ENCODE measurements at places on chromosomes 16 and 17. TPM values are rescaled to one million over a fixed set of nuclear protein-coding genes. Genes with fewer than 3 reads are reported as not detected.

GRCh38 chr16:30875871-30876801 is 17.7 kb downstream of the BCL7C start:
- DNase-seq = no peak
- H3K27me3 ChIP-seq = no peaks in the 10 kb centered on the region
- H3K27ac ChIP-seq = peak overlapping the region; percentile 99
- peaks cover 26% of the 10 kb centered on the region for H3K4me1 ChIP-seq

GRCh38 chr16:85752511-85753420 is 1.9 kb upstream of the C16orf74 start:
- no peaks in the 10 kb centered on the region for H3K27me3 ChIP-seq
- H3K27ac ChIP-seq = no peak overlapping the region
- H3K36me3 ChIP-seq = no peaks in the 10 kb centered on the region
- DNase-seq = no peak
- H3K4me1 ChIP-seq = peaks cover 33% of the 10 kb centered on the region
- no peak overlapping the region for H3K4me3 ChIP-seq

DNA sequence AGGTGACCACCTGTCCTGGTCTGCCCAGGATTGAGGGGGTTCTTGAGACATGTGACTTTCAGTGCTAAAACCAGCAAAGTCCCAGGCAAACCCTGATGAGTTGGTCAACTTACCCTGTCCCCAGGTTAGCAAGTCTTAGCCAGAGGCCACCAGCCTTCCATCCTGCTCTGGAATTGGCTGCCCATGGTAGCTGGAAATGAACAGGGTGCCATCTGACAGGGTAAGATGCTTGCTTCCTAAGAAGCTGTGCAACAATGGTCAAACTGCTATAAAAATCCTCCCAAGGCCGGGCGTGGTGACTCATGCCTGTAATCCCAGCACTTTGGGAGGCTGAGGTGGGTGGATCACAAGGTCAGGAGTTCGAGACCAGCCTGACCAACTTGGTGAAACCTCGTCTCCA is 22.8 kb upstream of the MTMR4 start:
- peaks cover 5% of the 10 kb centered on the region for H3K4me1 ChIP-seq
- H3K4me3 ChIP-seq = no peak overlapping the region

GRCh38 chr16:53503991-53504663 is 1.1 kb upstream of the AKTIP start:
- DNase-seq = no peak
- H3K4me3 ChIP-seq = peak overlapping the region; percentile 88
- peaks cover 28% of the 10 kb centered on the region for H3K4me1 ChIP-seq
- peaks cover 5% of the 10 kb centered on the region for H3K36me3 ChIP-seq
- no peaks in the 10 kb centered on the region for H3K27me3 ChIP-seq

GRCh38 chr17:36731811-36732210 is 130.4 kb downstream of the MRM1 start:
- no peaks in the 10 kb centered on the region for H3K4me1 ChIP-seq
- peaks cover 57% of the 10 kb centered on the region for H3K27me3 ChIP-seq
- DNase-seq = no peak
- H3K27ac ChIP-seq = no peak overlapping the region
- no peaks in the 10 kb centered on the region for H3K36me3 ChIP-seq
- no peak overlapping the region for H3K4me3 ChIP-seq

GRCh38 chr16:58507195-58507962 is 7.4 kb downstream of the NDRG4 start:
- no peak overlapping the region for H3K27ac ChIP-seq
- no peaks in the 10 kb centered on the region for H3K36me3 ChIP-seq

GRCh38 chr16:56109205-56109604 is 82.1 kb upstream of the GNAO1 start:
- no peaks in the 10 kb centered on the region for H3K4me1 ChIP-seq
- no peaks in the 10 kb centered on the region for H3K36me3 ChIP-seq
- no peak overlapping the region for H3K27ac ChIP-seq
- H3K27me3 ChIP-seq = peaks cover 3% of the 10 kb centered on the region

DNA sequence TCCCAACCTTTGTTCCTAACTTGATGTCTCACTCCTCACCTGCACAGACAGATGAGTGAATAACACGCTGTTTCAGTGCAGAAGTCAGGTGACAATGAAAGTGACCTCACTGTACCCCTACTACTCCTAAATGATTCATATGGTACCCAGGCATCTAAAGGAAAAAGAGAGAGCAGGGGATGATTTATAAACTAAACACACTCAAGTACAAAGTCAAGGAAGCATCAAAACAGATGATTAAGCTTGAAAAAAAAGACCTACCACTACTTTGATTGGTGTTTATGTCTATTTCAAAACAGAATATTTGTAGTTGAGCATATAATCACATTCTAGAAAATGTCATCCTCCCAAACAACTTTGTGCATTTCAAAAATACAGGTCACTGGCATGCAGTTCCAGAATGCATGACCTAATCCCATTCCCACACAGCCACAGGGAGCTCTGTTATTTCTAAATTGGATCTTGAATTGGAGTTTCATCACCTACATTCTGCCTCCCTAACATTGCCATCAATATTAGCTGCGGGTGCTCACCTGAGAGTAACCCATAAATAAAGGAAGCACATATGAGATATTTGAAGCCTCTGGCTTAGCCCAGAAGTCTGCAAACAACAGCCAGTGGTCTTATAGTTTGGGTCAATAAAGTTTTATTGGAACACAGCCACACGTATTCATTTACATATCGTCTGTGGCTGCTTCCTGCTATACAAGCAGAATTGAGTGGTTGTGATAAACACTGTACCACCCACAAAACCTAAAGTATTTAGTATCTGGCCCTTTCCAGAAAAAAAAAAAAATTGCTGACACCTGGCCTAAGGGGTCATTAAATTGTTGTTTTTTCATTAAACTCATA is 14.0 kb downstream of the HS3ST3A1 start:
- DNase-seq = no peak
- H3K4me3 ChIP-seq = no peak overlapping the region
- H3K36me3 ChIP-seq = no peaks in the 10 kb centered on the region
- no peak overlapping the region for H3K27ac ChIP-seq
- no peaks in the 10 kb centered on the region for H3K27me3 ChIP-seq

DNA sequence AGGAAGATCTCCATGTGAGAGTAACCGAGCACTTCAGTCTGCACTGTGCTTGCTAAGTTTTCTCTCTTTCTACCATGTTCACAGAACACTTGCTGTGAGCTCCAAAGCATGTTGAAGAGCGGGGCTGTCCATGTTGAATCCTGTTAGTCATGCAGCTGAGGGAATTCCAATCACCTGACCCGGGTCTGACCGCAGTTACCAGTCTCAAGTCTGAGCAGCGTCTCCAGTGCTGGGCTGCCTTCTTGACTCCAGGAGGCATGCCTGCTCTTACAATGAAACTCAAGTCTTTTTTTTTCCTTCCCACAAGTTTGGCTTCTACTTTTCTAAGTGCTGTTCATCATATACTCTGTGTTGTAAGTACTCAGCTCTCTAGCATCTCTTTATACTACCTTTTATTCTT is 44.3 kb downstream of the HOXB1 start:
- DNase-seq = no peak
- H3K4me3 ChIP-seq = no peak overlapping the region
- peaks cover 32% of the 10 kb centered on the region for H3K27me3 ChIP-seq
- no peak overlapping the region for H3K27ac ChIP-seq
- no peaks in the 10 kb centered on the region for H3K36me3 ChIP-seq

DNA sequence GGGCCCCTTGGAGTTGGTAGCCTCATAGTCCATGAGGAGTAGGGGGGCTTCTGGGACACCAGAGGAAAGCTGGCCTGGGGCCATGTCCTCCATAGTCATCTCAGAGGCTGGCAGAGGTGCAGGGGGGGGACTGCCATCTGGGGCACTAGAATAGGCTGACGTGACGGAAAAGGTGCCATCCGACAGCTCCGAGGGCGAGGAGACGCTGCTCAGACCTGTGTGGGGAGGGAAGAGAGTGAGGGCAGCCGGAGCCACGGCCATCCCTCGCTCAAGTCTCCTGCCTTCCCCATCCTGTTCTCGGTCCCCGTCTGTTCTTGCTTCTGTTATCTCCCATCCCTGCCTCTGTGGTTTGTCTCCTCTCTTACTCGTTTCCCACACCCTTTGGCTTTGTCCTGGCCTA is 4.7 kb upstream of the SPAG7 start:
- no peaks in the 10 kb centered on the region for H3K27me3 ChIP-seq
- peaks cover 21% of the 10 kb centered on the region for H3K36me3 ChIP-seq
- DNase-seq = no peak
- no peak overlapping the region for H3K27ac ChIP-seq

- H3K27ac ChIP-seq = no peak overlapping the region
- H3K27me3 ChIP-seq = no peaks in the 10 kb centered on the region
- no peak for DNase-seq
- no peak overlapping the region for H3K4me3 ChIP-seq
- H3K36me3 ChIP-seq = peaks cover 8% of the 10 kb centered on the region
- no peaks in the 10 kb centered on the region for H3K4me1 ChIP-seq
Observed at GRCh38 chr17:14052886-14053615, 16.3 kb upstream of the COX10 start.

GRCh38 chr17:56886288-56886731 is 27.5 kb downstream of the TRIM25 start:
- no peak for DNase-seq
- no peak overlapping the region for H3K27ac ChIP-seq

DNA sequence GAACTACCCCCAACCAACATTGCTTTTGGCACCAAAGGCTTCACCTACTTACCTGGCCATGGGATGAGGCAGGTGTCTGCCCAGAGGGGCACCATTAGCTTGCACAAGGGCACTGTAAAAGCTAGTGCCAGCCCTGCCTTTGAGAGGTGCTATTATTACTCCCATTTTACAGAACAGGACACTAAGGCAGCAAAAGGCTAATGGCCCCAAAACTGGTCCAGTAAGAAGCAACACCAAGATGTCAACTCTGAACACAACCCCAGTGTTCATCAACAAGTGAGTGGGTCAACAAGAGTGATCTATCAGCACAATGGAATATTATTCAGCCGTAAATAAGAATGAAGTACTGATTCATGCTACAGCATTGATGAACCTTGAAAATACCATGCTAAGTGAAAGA is 7.7 kb upstream of the USP7 start:
- H3K36me3 ChIP-seq = no peaks in the 10 kb centered on the region
- H3K27me3 ChIP-seq = no peaks in the 10 kb centered on the region
- H3K27ac ChIP-seq = no peak overlapping the region
- H3K4me1 ChIP-seq = peaks cover 14% of the 10 kb centered on the region

DNA sequence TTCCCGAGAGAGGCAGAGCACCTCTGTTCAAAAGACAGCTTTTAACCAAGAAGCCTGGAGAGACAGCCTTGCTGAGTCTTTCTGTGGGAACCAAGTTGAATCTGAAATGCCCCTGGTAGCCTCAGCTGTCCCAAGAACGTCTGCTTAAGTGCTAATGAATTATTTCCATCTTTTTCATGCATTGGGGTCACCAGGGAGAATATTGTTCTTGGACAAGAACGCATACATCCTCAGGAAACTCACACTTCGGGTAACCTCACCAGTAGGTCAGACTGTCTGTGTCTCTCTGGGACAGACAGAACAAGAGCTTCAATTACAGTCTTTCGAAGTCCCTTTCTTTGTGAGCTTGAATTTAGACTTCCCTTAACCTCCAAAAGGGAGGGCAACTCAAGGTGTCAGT is 134.6 kb upstream of the ADAMTS18 start:
- no peaks in the 10 kb centered on the region for H3K4me1 ChIP-seq
- H3K4me3 ChIP-seq = no peak overlapping the region
- DNase-seq = no peak
- no peak overlapping the region for H3K27ac ChIP-seq
- H3K27me3 ChIP-seq = peaks cover 2% of the 10 kb centered on the region

DNA sequence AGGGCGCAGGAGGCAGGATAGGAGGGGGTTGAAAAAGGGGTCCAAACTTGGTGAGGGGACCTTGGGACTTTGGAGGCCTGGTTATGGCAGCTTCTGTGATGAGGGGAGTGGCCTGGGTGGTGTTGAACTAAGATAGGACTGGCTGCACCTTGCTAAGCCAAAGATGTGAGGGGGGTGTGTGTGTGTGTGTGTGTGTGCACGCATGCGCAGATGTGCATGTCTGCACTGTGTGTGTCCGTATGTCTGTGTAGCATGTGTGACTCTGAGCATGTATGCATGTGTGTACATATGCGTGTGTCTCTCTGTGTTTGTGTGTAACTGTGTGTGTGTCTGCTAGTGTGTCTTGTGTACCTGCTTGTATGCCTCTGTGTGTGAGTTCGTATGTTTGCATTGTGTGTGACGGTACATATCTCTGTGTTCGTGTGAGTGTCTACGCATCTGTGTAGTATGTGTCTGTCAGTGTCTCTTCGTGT is 4.1 kb downstream of the SLC16A5 start:
- no peaks in the 10 kb centered on the region for H3K27me3 ChIP-seq
- H3K4me1 ChIP-seq = peaks cover 56% of the 10 kb centered on the region
- no peaks in the 10 kb centered on the region for H3K36me3 ChIP-seq
- H3K4me3 ChIP-seq = no peak overlapping the region
- no peak for DNase-seq

- H3K27me3 ChIP-seq = peaks cover 1% of the 10 kb centered on the region
- no peak overlapping the region for H3K4me3 ChIP-seq
- H3K4me1 ChIP-seq = peaks cover 6% of the 10 kb centered on the region
- no peak overlapping the region for H3K27ac ChIP-seq
- no peak for DNase-seq
- H3K36me3 ChIP-seq = peaks cover 15% of the 10 kb centered on the region
Observed at GRCh38 chr16:22089910-22090309, 2.4 kb upstream of the VWA3A start.

GRCh38 chr17:42130310-42130936 is 7.8 kb downstream of the HSPB9 start:
- H3K27me3 ChIP-seq = no peaks in the 10 kb centered on the region
- H3K36me3 ChIP-seq = peaks cover 25% of the 10 kb centered on the region
- no peak for DNase-seq
- H3K4me3 ChIP-seq = no peak overlapping the region
- H3K27ac ChIP-seq = no peak overlapping the region
- H3K4me1 ChIP-seq = peaks cover 19% of the 10 kb centered on the region

GRCh38 chr17:3766779-3767178 is 34.2 kb downstream of the ITGAE start:
- peaks cover 2% of the 10 kb centered on the region for H3K4me1 ChIP-seq
- no peaks in the 10 kb centered on the region for H3K27me3 ChIP-seq
- no peak overlapping the region for H3K27ac ChIP-seq
- no peak for DNase-seq
- H3K4me3 ChIP-seq = no peak overlapping the region

- no peaks in the 10 kb centered on the region for H3K27me3 ChIP-seq
- H3K36me3 ChIP-seq = no peaks in the 10 kb centered on the region
- H3K27ac ChIP-seq = no peak overlapping the region
- peaks cover 21% of the 10 kb centered on the region for H3K4me1 ChIP-seq
Observed at GRCh38 chr17:8387914-8388651, 5.1 kb upstream of the RPL26 start.

GRCh38 chr17:31072186-31072585 is 22.6 kb upstream of the NF1 start:
- no peaks in the 10 kb centered on the region for H3K27me3 ChIP-seq
- peaks cover 25% of the 10 kb centered on the region for H3K4me1 ChIP-seq
- no peak overlapping the region for H3K27ac ChIP-seq
- H3K4me3 ChIP-seq = no peak overlapping the region
- no peaks in the 10 kb centered on the region for H3K36me3 ChIP-seq

- no peak overlapping the region for H3K27ac ChIP-seq
- no peaks in the 10 kb centered on the region for H3K4me1 ChIP-seq
- H3K27me3 ChIP-seq = peaks cover 3% of the 10 kb centered on the region
Observed at GRCh38 chr17:66945147-66945835, 19.2 kb upstream of the CACNG4 start.

Gene SLC43A2
- 7.3 TPM for total RNA-seq

Gene CTRL
- total RNA-seq = 0.91 TPM

Gene CCL11
- total RNA-seq = not detected

Gene FBXO47
- total RNA-seq = not detected

Gene GLTPD2
- total RNA-seq = not detected

Gene DNAAF8
- total RNA-seq = 1.2 TPM

Gene HOXB4
- total RNA-seq = not detected
